ENCODE measurements at places on chromosomes 1 and 21. TPM values are rescaled to one million over a fixed set of nuclear protein-coding genes. Genes with fewer than 3 reads are reported as not detected.

DNA sequence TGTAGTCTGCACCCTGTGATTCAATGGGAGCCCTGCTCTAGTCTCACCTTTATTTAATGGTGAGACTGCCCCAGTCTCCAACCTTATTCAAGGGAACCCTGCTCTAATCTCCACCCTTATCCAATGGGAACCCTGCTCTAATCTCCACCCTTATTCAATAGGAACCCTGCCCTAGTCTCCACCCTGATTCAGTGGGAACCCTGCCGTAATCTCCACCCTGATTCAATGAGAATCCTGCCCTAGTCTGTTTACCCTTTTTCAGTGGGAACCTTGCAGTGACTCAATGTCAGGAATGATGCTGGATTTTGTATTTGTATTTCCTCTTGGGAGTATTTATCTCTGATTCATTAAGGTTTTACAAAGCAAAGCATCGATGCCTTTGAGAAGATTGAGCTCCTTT is 39.5 kb downstream of the TRPM2 start:
- no peak for DNase-seq

REN gene
- not detected for polyA plus RNA-seq

SLC45A3 gene
- 0.16 TPM for polyA plus RNA-seq

GRCh38 chr1:218249338-218250140 is 35.6 kb upstream of the RRP15 start:
- no peak for DNase-seq

SLFNL1 gene
- polyA plus RNA-seq, result 0.17 TPM

GRCh38 chr1:152951711-152952110 is 4.7 kb downstream of the SPRR5 start:
- no peak for DNase-seq

DNA sequence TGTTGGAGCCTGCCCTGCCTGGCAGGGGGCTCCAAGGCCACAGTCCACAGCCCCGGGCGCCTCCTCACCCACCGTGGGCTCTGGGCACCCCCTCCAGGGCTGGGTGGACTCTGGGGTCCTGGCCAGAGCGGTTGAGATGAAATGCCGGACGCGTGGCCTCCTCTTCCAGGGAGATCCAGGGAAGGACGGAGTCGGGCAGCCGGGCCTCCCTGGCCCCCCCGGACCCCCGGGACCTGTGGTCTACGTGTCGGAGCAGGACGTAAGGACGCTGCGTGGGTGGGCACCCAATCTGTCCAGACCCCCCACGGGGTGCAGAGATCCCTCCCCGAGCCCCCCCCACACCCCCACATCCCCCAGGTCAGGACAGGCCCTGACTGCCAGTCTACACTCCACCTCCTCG is 51.2 kb downstream of the SLC19A1 start:
- DNase-seq, result no peak

KRTAP11-1 gene
- polyA plus RNA-seq, result not detected

GRCh38 chr1:151504759-151505158 is 6.4 kb upstream of the CGN start:
- DNase-seq, result no peak

- peak; percentile 64 for DNase-seq
These were observed at the start of gene WNT4 for GRCh38 chr1:22143065-22144033. TSS of gene WNT4 (minus strand) at chr1:22143097. CDS start at chr1:22142922, 175 bp downstream.

DNA sequence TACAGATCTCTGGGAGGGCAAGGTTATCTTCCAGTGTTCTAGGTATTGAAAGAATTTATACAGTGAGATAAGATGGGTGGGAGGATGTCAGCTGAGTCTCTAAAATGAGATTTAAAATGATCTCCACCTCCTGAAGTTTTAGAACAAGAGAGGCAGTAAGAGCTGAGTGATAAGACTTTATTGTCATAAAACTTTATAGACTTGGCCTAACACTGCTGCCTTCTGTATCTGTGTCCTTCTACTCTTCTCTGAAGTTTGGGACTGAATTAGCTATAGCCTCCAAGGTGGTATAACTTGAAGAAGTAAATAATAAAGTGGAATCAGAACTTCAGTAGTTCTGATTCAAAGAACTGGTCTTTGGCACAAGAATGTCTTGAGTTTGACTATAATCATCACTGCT is 48.3 kb downstream of the SUCO start:
- no peak for DNase-seq

- DNase-seq, result no peak
These were observed 53.1 kb downstream of the NBPF6 start for GRCh38 chr1:108503062-108503733.

DNA sequence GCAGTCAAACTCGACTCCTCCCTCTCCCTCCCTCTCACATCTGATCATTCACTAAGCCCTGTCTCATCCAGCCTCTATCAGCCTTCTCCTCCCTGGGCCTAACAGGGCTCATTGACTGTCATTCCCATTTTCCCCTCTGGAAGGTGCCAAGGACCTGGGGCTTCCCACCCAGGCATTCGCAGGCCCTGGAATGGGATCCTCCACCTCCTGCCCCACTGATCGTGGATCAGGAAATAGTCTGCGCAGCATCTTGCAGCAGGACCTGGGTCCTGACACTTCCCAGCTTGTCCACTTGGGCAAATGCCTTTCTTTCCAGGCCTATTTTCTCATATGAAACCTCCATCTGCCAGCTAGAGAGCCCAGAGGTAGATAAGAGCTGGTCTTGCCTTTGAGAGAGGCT is 71.2 kb upstream of the ZC3H12A start:
- DNase-seq, result no peak

PGBD5 gene
- polyA plus RNA-seq, result 2.1 TPM

DNA sequence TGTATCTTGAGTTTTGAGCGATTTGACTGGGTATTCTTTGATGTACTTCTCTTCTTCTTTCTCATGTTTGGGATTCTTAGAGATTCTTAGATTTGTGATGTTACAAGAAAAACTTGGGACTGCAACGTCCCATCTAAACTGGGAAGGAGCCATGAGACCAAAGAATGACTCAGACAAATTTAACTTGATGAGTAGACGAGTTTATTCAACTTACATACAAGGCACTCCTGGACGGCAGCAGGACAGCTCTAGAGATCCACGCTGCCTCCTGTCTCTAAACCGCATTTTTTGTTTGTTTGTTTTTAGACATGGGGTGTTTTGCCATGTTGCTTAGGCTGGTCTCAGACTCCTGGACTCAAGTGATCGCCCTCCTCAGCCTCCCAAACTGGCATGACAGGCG is 137.1 kb downstream of the PIK3R3 start:
- DNase-seq, result no peak

AK4 gene
- 0.37 TPM for polyA plus RNA-seq

RAB42 gene
- polyA plus RNA-seq, result 0.21 TPM

DNA sequence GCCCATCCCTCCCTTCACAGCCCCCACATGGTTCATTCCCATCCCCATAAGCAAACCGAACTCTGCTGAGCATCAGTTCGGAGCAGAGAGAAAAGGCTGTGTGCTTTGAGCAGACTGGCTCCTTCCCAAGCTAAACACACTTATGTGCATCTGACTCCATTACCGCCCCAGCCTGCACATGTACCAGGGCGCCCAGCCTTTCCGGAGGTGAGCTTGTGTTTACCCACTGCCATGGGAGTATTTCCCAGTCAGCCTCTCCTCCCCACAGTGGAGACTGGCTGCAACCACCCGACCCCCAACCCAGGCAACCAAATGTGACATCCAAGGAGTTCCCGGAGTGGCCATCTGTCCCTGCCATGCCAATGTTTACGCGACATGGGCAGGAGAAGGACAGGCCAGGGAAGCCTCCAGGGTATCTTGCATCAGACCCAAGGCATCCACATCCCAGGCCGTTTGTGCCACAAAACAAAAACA is 9.4 kb downstream of the TIAM1 start:
- DNase-seq, result no peak

GRCh38 chr21:33619726-33620125 is 21.8 kb downstream of the CRYZL1 start:
- no peak for DNase-seq

Data from psoas muscle (tissue), 8 donors.